Suppressor macrophage treated with lipopolysaccharide for 1 hour (primary cell): ENCODE measurements at places on chromosomes 2 and 18.

GRCh38 chr2:88230911-88231310 is 60.8 kb downstream of the THNSL2 start:
- DNase-seq, result peak; percentile 71

DNA sequence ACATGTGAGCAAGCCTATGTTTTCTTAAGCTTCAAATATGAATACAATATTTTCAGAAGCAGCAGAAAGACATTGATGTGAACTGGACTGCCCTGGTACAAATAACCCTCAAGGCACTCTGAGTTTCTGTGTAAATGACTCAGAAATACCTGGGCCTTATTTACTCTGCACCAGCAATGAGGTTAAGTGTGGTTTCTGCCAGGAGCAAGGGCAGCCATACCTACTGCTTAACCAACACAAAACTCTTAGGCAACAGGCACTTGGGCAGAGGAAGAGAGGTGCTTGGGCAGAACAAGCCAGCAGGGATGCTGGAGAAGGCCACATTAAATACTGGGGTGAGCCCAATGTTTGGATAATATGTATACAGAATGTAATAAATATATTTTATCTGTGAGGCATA is 29.4 kb upstream of the ARL5A start:
- no peak for DNase-seq

GRCh38 chr2:98377544-98377943 is 31.3 kb downstream of the CNGA3 start:
- no peak for DNase-seq

GRCh38 chr2:97891611-97892010 is 104.1 kb downstream of the TMEM131 start:
- DNase-seq, result no peak

DNA sequence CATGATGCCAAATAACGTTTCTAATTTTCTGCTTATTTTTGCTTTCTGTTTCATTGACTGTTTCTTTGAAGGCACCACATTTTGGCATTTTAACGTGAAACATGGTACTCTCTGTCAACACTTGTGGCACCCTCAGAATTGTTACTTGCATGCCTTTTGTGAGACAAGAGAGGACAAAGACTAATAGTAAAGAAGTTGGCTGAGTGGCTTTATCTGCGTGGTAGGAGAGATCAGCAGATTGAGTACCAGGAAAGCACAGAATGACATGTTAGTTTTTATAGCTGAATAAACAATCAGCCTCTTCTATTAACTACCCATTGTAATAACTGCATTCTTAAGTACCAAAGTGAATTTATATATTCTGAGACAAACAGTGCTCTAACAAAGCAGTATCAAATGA is 8.6 kb downstream of the ZNF638 start:
- no peak for DNase-seq

DNA sequence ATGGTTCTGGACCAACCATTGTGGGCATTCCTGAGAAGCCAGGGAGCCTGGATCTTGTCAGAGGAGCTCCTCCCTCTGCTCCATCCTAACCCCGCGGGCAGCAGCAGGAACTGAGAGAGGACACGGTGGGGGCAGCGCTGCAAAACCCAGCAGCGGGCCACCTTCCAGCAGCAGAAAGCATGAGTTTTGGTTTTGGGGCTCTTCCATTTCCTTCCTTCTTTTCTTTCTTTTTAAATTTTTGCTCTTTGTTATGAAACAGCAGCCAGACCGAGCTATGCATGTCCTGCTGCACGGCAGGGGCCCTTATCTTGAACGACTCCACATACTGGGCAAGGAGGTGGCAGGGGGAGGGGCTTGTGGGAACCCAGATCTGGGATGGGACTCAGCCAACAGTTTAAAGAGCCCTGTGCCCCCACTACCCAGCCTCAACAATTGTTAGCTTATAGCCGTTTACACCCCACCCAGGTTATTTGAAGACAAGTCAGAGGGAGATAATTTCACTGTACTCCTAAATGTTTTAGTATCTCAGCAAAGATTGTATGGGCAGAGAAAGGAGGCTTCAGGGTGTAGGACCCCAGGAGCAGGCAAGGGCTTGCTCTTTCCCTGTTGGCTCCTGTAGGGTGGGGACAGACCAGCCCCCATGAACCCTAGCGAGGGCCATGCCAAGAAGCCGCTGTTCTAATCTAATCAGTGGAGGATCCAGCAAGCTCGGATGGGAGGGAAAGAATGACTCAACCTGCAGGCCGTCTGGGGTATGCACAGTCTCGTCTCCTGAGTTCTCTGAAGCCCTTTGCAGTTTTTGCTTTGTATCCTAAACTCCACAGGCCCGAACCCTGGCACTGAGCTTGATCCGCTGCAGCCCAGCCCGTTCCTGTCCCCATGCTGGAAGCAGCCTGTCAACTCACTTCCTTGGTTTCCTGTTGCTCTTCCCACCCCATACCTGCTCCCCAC is 75.3 kb downstream of the LRRFIP1 start:
- DNase-seq, result peak; percentile 39

DNA sequence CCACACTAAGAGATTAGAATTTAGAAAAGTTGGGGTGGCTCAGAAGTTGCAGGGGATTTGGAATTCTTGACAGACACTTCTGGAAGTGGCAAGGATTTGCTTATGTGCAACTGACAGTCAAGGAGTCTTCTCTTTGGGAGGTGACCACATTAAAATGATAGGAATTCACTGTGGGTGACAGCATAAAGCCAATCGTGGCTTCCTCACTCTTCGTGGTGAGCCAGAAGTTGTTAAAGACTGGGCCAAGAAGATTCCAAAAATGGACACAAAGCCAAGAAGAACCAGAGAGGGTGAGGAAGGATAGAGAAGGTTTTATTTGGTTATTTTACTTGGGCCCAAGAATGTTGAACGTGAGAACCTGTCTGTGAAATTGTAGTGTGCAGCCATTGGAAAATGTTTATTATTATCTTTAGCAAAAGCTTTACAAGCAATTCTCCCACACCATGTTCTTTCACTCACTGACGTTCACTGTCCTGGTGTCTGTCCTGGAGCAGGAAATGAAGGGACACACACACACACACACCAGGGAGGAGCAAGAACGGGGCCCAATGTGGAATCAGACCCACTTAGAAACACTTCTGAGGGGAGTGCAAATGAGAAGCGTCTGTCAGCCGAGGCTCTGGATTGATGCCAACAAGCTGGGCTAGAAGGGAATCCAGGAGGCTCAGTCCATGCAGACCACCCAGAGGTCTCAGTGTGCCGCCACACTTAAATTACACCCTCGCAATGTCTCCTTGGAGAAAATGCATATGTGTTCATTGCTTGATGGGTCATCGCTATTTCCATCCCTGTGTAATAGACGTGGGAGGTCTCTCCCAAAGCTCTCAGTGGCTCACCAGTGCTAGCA is 37.2 kb downstream of the STEAP3 start:
- DNase-seq, result no peak

- DNase-seq, result no peak
These were observed 164.4 kb downstream of the TNS1 start for GRCh38 chr2:217838409-217838831.

GRCh38 chr2:55581435-55581834 is 36.0 kb downstream of the PPP4R3B start:
- DNase-seq, result peak; percentile 33

GRCh38 chr2:7759898-7760297 is 842.7 kb downstream of the RNF144A start:
- DNase-seq, result no peak

DNA sequence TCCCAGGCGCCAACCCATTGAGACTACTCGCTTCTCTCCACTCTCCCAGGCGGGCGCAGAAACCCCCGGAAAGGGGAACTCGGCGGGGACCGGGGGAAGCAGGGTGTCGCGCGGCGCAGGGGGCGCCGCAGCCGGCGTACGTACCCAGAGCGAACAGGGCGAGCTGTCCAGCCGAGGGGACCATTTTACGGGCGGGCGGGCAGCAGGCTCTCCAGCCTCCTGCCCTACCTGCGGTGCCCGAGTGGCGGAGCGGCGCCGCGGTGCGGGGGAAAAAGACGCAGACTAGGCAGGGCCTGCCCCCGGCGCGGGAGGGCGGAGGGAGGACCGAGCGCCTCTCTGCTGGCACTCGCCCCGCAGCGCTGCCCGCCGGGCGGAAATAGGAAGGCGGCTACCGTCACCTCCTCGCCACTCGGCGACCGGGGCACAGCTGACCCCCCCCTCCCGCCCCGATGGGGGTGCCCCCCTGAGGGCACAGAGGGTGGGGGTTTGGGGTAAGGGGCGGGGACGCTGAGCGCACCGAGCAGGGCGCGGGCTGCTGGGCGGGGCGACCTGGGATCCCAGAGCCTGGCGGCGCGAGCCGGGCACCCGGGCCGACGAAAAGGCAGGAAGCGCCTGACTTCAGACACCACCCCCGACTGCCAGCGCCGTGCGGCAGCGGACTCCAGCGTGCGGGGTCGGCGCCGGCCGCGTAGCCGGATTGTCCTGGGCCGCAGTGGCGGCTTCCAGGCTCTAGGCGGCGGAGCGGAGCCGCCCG is at the start of gene TGFA:
Gene TGFA (minus strand): TSS at position 243 of the 754 bp plus-strand sequence. CDS start 59 bp downstream, at position 184.
- DNase-seq, result peak; percentile 81

DNA sequence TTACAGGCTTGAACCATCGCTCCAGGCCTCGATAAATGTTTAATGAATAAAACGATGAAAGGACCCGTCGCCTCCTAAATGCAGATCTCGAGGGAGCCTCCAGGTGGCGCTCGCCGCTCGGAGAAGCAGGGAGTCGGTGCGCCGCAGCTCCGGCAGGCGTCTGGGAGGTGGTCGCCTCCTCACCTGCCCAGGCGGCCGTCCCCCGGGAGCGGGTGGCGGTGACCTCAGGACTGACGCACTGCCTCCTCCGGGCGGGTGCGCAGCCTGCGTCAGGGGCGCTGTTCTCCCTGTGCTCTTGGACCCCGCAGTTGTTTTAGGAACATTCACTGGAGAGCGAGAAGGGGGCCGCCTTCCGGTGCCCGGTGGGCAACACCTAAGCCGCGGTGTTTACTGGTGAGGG is 38.6 kb upstream of the POLE4 start:
- DNase-seq, result peak; percentile 76

- DNase-seq, result no peak
These were observed 161.1 kb downstream of the GFPT1 start for GRCh38 chr2:69225933-69226332.

DNA sequence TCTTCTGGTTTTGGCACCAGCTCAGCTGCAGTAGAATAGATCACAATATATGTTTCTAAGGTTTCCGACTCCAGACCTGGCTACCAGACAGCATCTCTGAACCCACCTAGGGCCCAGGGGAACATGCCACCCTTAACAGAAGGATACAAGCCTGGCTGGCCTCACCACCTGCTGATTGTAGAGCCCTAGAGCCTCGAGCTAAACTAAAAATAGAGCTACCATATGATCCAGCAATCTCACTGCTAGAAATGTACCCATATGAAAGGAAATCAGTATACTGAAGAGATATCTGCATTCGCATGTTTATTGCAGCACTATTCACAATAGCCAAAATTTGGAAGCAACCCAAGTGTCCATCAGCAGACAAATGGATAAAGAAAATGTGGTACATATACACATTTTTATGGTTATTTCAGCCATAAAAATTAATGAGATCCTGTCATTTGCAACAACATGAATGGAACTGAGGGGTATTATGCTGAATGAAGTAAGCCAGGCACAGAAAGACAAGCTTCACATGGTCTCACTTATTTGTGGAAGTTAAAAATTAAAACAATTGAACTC is 242.4 kb upstream of the SLC39A10 start:
- DNase-seq, result no peak
